ENCODE measurements at places on chromosomes 6 and 20. TPM values are rescaled to one million over a fixed set of nuclear protein-coding genes. Genes with fewer than 3 reads are reported as not detected.
A peak's percentile ranks its signal among the peaks of the same experiment; 100 is the strongest.

DNA sequence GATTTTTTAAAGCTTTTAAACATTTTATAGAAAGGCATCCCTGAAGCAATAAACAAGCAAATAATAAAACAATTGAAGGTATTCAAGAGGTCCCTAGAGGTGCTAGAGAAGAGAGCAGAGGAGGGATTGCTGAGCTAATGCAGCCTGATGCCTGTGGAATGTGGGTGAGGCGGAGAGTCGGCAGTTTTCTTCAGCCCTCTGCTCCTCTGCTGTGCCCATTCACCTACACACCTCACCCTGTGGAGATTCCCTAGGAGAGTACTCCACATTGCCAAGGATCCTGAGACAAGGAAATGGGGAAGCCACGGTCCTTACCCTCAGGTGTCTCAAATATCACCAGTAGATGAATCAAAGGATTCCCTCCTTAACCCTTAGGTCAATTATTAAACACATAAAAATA, 199.8 kb upstream of the POU3F2 start:
- DNase-seq = no peak

DNA sequence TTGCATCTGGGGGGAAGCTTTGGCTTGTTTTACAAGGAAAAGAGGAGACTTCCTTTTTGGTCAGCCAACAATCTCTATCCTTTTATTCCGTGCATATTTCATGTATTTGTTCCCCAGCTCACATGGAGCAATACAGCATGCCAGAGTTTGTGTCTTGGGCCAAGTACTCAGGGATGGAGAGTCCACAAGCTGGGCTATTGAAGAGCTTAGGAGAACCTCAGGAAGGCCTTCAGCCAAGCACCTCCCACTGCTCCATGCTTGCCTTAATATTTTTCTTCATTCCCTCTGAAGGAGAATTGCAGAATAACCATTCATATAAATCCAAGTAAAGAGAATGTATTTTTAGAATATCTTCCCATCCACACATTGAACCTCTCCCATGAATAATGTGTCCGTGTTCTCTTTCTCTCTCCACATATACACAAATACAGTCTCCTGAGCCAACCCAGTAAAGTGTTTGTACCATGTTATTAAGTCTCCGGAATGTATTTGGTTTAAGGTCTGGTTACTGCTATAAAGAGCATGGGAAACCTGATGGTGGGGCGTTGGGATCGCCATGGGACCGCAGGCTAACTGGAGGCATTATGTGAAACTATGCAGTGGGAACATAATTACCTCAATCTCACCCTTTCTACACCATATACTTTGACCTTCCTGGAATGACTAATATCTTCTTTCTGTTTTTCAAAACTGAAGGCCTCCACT, 3.0 kb downstream of the LAMA4 start:
- DNase-seq = no peak

GRCh38 chr6:49766762-49767161, 20.3 kb downstream of the PGK2 start:
- DNase-seq = no peak

- DNase-seq = no peak
Measured at GRCh38 chr6:143549221-143549948, 37.9 kb upstream of the FUCA2 start.

GRCh38 chr6:107539849-107540464, 50.0 kb downstream of the SOBP start:
- DNase-seq = no peak

DNA sequence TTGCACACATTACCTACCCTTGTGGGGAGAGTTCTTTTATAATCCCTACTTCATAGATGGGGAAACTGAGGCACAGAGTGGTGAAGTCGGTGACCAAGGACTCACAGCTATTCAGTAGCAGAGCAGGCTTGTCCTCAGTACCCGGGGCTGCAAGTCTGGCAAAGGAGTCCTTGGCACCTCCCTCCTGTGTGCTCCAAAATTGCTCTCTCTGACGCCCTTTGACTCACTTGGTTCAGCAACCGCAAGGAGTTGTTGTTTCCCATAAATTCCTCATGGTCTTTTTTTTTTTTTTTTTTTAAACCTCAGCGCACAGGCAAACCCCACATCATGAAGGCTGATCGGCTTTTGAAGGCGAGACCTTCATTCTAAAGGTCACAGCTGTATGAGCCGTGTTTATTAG, 143.2 kb downstream of the CEBPB start:
- no peak for DNase-seq

DNA sequence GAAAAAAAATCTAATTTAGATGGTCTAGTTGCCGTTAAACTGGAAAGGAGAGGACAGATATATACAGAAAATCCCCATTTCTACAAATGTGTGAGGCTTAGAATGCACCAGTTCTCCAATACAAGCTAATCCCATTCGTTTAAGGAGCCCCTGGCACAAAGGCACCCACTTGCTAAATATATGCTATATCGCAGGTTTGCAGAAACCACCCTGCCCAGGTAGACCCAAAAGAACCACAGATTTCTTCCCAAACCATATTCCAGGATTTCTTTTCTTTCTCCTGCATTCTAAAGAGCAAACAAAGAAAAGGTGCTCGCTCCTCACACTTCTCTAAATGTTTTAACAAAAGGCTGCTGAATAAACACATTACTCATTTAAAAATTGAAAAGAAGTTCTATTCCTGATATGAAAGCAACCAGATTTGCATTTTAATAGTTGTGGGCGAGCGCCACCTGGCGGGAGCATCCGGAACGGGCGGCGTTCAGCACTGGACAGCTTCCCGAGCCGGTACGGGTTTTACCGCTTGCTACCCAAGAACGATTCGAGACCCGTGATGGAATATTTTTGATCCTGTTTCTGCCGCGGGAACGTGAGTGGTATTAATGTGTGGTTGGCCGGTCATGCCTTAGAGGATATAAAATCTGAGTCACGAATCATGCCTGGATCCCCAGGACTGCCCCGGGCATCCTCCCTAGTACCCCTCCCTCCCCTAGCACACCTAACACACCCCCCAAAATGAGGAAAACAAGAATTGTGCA, 2.1 kb downstream of the PTPRT start:
- DNase-seq = peak; percentile 85

Gene C6orf58
- not detected for total RNA-seq

Gene MLIP
- total RNA-seq = 0.43 TPM

Gene CLVS2
- total RNA-seq = 0.62 TPM

All from type B pancreatic cell (in vitro differentiated cells).